ENCODE measurements at places on chromosomes 16 and 17.

DNA sequence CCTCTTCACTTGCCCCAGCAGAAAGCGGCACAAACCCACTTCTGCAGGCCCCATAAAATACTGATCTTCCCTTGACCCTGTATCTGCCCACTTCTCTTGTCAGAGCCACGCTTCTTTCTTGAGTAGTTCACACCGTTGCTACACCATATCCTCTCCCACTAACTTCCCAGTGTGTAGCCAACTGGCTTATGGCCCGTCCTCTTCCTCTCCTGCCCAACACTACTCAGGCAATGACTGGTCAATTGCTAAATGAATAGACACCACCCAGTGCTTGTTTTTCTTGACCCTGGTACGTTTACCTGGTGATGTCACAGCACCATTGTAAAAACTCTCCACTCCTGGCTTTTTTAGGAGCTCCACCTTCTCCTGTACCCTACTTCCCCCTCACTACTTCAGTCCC lies 86.9 kb downstream of the NDEL1 start:
- DNase-seq, result no peak

GRCh38 chr17:69460963-69461922 lies 46.7 kb downstream of the MAP2K6 start:
- no peak for DNase-seq

GRCh38 chr17:43879723-43880419 lies 27.5 kb downstream of the MPP2 start:
- DNase-seq, result no peak

DNA sequence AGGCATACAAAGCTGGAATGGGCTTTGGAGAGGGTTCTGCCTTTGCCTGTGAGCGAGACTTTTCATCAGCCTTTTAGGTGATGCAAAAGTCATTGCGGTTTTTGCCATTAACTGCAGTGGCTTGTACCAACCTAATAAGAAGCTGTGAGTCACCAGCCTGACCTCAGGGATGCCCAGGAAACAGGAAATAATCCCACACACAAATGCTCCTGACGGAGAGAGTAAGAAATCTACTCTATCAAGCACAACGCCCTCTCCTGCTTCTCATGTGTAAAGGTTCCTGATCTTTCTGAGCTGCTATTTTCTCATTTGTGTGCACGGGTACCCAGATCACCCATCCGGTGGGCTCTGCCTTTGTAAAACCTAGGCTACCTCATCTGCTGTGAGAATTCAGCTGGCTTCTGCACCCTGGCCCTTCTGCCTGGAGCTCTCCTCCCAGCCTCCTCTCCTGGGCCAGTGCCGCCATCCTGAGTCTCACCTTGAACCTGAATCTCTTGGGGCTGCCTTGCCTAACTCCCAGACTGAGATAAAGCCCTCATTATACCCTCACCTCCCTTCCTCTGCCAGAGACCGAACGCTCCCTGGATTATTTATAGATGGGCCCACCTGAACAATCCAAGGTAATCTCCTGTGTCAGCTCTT lies 299.7 kb downstream of the C16orf95 start:
- peak; percentile 22 for DNase-seq

- no peak for DNase-seq
Observed at GRCh38 chr17:77618731-77619130, 339.8 kb upstream of the TNRC6C start.

DNA sequence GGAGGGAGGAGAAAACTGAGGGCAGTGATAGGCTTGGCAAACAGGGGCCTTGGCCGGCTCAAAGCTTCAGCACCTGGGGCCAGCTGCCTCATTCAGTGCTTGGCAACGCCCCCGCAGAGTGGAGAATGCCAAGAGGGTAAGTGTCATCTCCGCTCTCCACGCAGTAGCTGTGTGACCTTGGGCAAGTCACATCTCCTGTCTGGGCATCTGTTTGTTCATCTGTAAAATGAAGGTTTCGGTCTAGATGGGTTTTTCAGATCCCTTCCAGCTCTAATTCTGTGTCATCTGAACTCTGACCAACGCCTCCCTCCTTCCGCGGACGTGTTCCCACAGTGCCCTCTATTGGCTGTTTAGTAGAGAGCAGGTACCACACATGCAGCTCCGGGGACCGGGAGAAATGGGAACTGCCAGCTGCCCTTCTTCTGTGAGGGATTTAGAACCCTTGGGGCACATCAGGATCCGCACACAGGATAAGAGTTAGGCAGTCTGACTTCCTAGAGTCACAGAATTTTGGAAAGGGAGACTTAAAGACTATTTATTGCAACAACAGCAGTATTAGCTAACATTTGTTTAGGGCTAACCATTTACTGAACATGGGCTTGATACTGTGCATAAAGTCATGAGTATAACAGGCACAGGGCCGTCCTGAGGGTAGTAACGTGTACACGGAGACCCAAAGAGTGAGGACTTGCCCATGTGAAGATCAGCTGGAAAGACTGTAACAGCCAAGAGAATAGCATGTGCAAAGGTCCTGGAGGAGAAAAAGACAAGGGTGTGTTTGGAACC lies 26.8 kb downstream of the GP2 start:
- DNase-seq, result peak; percentile 71

DNA sequence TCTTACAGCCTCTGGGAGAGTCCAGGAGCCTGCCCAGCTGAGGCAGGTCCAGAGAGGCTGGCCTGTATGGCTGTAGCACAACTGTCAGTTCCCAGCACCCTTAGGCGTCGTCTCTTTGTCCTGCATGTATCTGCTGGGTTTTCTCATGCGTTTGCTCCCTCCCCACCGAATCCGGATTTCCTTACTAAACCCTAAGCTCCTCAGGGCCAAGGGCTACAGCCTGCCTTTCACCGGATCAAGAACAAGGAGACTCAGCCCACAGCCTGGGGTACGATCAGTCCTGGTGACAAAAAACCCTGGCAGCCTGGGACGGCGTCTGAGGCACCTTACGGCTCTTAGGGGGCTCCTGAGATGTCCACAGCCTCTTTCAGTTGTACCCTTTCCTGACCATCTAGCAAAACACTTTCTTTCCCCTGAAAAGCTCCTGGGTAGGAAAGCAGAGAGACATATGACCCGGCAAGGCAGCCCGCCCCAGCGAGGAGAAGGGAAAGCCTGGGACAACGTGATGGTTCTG lies 12.2 kb downstream of the HIC1 start:
- no peak for DNase-seq

DNA sequence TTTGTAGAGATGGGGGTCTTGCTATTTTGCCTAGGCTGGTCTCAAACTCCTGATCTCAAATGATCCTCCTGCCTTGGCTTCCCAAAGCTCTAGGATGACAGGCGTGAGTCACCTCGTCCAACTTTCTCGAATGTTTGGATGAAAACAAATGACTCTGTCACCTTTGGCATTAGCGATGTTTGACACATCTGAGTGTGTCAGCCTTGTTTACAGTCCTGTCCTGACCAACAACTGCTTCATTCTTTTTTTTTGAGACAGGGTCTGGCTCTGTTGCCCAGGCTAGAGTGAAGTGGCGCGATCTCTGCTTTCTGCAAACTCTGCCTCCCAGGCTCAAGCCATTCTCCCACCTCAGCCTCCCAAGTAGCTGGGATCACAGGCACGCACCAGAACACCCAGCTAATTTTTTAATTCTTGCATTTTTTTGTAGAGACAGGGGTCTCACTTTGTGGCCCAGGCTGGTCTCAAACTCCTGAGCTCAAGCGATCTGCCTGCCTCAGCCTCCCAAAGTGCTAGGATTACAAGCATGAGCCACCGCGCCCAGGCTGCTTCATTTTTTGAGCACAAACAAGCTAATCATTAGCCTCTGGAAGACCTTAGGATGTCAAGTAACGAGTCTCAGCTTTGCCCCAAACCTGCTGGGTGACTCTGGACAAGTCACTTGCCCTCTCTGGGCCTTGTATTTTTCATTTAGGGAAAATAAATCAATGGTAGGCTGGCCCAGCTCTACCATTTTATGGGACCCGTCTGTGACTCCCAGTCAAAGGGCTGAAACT lies 7.4 kb downstream of the MYH11 start:
- DNase-seq, result no peak

GRCh38 chr16:87150681-87151280 lies 166.4 kb downstream of the C16orf95 start:
- no peak for DNase-seq

DNA sequence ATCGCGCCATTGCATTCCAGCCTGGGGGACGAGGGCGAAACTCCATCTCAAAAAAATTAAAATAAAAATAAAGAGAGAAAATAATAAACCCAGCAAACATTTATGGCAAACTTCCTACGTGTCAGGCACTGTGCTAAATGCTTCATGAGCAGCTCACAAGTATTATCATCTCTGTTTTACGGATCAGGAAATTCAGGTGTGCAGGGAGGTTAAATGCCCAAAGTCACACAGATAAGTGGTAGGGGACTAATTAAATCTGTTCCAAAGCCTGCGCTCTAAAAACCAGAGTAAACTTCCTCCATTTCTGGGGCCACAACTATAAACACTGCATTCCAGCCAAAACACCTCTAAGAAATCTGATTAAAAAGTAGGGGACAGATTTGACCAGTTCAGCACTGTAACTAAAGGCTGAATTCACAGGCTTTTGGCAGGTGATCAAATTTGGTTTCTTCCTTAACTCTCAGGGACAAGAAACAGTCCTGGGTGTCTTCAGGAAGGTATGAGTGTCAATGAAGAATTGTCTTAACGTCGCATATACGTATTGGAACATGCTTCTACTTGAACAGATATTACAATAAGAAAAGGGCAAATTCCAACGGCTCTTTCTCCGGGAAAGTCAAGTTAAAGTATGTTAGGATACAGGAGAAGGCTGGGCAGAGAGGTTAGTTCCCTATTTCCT lies 996 bp downstream of the STRADA start:
- DNase-seq, result no peak

DNA sequence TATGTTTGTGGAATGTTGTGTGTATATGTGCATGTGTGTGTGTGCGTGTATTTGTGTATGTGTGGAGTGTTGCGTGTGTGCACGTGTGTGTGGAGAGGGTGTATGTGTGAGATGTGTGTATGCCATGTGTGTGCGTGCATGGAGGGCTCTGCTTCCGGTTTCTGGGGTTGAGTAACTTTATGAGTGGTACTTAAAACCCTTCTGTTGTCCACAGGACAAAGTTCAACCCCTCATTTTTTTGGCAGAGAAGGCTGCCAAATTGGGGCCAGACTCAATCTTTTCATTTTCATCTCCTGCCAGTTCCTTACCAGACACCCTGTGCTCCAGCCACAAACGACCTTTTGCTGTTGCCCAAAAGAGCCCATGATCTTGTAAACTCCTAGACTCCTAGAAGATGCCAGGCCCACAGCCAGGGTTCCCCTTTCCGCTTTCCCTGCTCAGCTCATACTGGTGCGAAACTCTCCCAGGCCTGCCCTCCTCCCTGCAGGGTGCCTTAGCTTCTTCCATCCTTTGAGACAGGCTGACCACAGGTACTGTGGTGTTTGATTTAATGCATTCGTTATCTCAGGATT lies 100.2 kb downstream of the CMIP start:
- DNase-seq, result no peak

- DNase-seq, result no peak
Observed at GRCh38 chr17:34714475-34715410, 135.4 kb downstream of the TMEM132E start.

DNA sequence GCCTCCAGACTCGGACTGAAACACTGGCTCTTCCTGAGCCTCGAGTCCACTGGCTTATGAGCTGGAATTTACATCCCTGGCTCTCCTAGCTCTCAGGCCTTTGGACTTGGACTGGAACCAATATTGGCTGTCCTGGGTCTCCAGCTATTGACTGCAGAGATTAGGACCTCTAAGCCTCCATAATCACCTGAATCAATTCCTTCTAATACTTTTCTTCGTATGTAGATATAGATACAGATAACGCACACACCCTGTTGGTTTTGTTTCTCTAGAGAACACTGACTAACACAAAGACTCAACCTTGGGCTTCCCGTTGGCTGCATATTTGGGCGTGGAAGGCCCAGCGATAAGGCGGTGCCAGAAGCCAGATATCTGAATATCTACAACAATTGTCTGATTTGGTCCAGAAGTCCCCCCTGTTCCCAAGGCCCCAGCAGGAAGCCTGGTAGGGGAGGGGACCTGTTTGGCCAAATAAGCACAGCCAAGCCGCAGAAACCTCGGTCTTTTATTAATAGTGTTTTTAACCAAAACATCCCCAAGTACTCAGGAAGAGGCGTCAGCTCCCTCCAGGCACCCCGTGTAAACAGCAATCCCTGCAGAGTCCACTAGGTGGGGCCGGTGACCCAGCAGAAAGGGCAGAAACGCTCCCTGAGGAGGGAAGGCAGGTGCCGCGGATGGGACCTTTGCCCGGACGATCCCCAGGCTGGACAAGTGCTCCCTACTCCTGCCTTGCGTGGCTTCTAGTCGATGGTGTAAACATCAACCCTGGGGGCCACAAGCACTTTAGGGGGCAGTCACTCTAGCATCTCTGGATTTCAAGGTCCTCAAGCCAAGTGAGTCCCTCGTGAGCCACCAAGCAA lies 57.0 kb downstream of the ABR start:
- peak; percentile 77 for DNase-seq

GRCh38 chr16:68636818-68637217 lies 8.3 kb upstream of the CDH3 start:
- no peak for DNase-seq

DNA sequence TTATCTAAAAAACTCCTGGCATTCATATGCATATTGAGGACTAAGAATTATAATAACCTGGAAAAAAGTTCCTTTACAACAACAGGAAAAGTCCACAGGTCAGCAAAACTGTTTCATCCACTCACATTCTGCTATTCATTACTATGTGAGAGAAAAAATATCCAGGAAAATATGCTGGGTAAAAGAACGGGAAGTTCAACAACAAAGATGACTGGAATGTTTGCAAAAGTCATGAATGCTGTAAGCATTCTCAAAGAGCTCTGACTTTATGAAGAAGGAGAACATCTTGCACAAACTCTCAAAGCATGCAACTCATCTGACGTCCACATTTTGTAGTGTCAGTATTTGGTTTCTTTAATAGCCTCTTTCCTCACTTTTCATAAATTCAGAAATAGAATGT lies 56.9 kb upstream of the ALDH3A1 start:
- DNase-seq, result no peak

- DNase-seq, result no peak
Observed at GRCh38 chr17:6752068-6752909, 3.6 kb upstream of the XAF1 start.

GRCh38 chr17:725746-726145 lies 6.7 kb upstream of the TLCD3A start:
- no peak for DNase-seq

DNA sequence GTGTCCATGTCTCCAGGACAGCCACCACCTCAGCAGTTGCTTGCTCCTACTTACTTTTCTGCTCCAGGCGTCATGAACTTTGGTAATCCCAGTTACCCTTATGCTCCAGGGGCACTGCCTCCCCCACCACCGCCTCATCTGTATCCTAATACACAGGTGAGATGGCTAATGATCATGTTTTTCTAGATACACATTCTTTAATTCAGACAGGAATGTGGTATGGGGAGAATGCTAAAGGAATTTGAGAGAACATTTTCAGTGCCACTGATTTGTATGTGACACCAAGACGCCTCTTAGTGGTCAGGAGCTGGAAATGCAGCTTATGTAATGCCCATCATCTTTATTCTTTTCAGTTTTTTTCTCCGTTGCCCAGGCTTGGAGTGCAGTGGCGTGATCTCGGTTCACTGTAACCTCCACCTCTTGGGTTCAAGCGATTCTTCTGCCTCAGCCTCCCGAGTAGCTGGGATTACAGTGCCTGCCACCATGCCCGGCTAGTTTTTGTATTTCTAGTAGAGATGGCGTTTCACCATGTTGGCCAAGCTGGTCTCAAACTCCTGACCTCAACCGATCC lies 8.9 kb upstream of the RAPGEFL1 start:
- DNase-seq, result peak; percentile 46
